ENCODE measurements at places on chromosomes 5 and 9.

DNA sequence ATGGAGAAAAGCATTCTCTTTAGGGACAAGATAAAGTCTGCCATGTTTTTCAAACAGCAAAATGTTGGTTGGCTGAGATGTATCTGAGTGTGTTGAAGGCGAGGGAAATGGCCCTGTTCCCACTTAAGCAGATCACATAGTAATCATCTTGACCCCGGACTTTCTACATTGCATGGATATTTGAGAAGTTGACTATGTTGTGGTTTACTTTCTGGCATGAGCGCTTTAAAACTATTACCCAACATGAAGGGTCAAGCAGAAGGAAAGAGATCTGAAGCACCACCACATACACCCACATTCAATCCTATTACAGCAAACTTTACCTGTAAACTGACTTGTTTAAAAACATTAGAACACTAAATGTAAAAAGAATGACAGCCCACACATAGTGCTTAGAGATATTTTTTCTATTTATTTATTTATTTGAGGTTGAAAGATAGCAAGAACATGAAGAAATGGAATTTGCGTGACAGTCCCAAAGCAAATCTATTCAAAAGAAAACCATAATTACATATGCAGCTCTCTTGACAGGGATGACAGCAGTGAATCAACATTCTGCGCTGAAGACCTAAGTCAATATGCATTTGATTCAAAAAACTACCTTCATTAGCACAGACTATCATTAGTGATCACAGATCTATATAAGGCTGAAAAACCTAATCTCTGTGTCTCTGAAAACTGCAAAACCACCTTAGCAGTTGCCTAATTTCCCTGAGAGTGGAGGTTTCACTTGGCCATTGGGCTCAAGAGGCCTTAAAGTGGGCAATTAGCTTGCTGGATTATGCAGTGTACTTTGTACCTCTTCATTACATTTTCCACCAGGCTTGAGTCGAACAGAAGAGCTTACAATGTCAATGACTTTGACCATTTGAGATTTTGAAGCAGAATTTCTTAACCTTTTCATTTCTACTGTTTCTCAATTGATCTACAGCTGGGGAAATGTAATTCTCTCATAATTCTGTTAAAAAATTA is 195.0 kb downstream of the PDE4D start:
- no peak for DNase-seq

GRCh38 chr5:120152472-120152871 is 311.6 kb upstream of the PRR16 start:
- DNase-seq = no peak

- DNase-seq = no peak
These were observed 105.2 kb downstream of the SH3TC2 start for GRCh38 chr5:148957591-148958202.

DNA sequence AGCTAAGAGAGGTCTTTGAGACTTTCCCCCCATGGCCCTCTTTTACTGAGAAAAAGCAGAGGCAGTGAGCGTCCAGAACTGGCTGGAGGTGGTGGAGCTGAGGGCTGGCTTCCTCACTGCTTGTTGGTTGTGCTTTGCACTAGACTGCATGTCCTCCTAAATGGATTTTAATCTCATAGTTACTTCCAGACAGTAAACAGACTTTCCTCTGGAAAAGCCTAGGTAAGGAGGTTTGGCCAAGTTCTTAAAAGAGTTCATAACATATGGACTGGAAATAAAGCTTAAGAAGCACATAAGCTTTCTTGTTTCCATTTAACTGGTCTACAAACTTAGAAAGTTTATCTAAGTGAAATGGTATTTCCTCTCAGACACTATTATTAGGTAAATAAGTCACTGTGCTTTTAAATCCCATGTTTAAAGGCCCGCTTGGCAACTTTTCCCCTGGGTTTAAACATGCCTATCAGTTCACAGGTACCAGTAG is 2.0 kb downstream of the ASPN start:
- DNase-seq = no peak

GRCh38 chr5:66864240-66864884 is 268.2 kb downstream of the MAST4 start:
- no peak for DNase-seq

GRCh38 chr5:145283141-145283810 is 551.9 kb downstream of the PRELID2 start:
- DNase-seq = no peak

GRCh38 chr5:62138607-62139006 is 167.4 kb upstream of the KIF2A start:
- DNase-seq = no peak
